ENCODE measurements at places on chromosomes 7 and 10.

GRCh38 chr10:27258838-27259812 is 18.5 kb upstream of the ACBD5 start:
- no peak for DNase-seq

DNA sequence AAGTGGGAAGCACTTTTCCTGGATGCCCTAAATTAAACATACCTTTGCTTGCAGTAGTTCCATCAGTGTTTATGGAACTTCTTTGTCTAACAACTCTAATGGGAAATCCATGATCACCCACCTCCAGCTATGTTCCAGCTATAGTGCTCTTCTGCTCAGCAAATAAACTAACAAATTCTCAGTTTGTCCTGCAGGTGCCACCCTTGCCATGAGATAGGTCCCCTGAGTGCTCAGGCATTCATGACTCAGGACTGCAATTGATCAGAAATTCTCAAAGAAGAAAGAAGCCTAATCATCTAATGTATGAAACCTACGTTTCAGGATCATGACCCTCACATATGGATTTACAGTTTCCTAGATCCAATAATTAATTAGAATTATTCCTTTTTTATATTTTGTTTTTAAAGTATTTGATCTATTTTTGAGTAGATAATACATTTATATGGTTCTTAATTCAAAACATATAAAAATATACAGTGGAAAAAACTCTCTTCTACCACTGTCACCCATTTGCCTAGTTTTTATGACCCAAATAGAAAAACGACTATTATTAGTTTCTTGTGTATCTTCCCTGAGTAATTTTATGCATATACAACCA is 48.7 kb upstream of the DYNC1I1 start:
- peak; percentile 31 for DNase-seq

- DNase-seq, result no peak
Observed at GRCh38 chr10:7407368-7408290, 3.2 kb downstream of the SFMBT2 start.

DNA sequence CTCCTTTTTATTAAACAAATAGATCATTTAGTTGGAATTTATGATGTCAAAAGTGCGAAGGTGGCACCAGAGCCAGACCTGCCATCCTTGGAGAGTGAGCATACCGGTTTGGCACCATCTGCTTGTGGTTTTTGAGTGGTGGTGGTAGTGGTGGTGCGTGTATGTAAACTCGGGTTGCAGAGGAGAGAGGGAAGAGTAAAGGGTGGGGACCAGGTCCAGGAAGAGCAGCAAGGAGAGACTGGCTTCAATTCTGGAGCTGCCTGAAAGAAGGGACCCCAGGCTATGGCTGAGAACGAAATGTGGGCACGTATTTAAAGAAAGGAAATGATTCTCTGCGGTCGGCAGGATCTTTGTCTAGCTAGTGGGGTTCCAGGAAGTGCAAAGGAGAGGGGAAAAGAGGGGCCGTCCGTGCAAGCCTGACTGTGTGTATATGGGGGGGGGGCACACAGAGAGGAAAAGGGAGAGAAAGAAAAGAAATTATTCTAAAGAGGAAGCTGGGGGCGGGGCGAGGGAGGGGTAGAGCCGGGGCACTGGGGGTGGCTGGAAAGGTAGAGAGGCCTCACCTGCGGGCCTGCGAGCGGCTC is 448 bp upstream of the GOLGA7B start:
- no peak for DNase-seq

- no peak for DNase-seq
Observed at GRCh38 chr7:37290731-37291130, 157.9 kb downstream of the ELMO1 start.

DNA sequence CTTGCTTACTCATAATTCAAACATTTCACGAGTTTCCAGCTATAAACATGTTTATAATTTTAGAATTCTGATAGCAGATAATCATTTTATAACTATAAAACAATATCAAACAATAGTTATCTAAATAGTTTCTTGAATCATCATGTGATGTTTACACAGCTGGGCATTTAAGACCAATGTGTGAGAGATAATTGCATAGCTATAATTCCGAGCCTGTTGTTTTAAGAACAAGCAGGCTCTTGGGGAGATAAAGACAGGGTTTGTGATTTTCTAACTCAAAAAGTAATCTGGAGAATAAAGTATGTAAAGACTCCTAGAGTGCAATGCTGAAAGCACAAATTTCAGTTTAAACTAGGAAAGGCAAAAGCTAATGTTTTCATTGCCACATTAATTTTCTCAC is 331.2 kb downstream of the LRRTM3 start:
- no peak for DNase-seq

- DNase-seq, result no peak
Observed at GRCh38 chr10:58579011-58579655, 66.5 kb downstream of the BICC1 start.

DNA sequence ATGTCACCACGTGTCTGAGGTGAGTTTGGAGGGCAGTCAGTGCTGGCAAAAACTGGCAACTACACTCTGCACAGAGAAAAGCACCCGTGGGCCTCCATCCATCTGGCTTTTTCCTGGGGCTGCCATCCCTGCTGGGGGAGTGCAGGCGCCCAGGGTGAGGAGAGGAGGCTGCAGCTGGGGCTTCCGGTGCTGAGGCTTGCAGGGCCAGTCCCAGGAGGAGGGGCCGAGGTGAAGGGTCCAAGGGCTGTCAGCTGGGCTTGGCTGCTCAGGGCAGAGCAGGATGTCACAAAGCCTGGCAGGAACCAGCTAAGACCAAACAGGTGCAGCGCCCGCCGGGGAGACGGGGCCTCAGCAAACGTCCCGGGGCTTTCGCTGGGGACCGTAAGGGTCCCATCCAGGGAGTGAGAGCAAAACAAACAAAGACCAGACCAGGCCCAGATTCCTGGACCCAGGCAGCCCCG is 77.2 kb downstream of the CFAP46 start:
- no peak for DNase-seq

GRCh38 chr10:131683941-131684340 is 216.9 kb upstream of the PPP2R2D start:
- no peak for DNase-seq

DNA sequence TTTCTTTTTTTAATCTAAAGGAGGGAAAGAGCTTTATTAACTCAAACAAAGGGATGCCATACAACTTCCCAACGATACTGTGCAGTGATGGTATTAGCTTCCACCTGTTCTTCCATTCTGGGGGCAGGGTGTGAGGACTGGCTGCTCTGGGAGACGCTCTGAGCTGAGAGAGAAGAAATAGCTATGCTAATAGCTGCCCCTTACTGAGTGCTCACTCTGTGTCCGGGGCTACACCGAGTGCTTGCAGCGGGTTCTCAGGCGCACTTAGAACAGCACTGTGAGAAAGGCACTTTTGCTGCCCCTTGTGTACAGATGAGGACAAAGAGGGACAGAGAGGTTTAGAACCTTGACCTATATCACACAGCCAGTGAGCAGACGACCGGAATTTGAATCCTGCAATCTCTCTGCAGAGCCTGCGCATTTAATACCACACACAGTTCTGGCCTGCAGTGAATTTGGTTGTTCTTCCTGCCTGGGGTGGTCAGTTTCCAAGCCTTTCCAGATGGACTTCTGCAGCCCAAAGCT is 142.2 kb downstream of the PLPP4 start:
- no peak for DNase-seq

DNA sequence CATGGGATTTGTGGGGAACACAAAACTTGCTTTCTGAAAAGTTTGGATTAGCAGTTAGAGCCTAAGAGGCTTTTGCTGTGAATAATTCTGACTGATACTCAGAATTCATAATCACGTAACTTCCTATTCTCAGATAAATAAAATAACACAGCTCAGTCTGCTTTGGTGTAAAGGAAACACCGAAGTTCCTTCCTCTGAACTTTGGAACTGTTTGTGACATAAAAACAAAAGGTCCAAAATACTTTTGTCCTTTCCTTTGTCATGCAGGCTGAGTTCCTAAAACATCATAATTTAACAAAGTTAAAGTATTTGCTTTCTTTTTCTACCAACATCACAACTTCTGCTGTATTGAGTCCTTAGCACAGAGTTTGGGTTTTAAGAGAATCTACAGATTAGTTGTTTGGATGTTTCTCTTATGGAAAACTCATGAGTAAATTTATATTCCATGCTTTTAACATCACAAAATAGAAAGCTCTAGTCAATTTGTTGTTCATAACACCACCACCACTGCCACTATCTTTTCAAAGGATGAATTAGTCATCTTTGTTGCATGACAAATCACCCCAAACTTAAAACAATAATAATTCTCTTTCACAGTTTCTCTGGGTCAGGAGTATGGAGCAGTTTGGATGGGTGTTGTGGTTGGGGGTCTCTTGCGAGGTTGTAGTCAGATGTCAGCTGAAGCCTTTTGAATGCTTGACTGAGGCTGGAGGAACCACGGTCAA is 123.4 kb downstream of the REEP3 start:
- DNase-seq, result peak; percentile 12

DNA sequence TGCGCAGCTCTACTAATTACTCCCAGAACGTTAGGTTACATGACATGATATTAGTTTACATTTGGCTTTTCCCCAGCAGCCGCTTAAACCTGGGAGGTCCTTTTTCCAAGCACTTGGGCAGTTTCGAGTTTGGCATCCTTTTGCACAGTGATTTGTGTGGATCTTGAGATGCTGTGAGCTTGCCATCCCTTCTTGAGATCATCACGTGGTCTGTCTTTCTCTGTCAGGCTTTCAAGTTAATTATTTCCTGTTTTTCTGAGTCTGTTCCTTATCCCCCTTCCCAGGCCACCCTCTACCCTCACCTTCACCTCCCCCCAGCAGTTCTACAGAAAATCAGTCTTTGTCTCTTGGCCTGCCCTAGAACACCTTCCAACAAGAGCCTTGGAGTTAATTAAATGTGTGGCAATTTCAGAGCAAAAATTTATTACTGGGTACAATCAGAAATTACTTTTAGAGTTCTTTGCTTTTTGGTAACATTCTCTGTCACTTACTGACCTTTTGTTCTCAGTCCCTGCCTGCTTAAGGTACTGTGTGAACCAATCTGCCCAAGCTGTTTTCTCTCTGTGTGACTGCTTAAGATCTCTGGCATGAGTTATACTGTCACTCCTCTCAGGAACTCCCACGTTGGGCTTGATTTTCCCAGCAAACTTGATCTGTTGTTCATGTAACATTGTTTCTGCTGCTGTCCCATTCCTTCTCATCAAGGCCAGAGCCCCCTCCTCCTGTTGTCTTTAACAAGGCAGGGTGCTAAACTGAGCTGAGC is 3.1 kb upstream of the SLF2 start:
- no peak for DNase-seq

DNA sequence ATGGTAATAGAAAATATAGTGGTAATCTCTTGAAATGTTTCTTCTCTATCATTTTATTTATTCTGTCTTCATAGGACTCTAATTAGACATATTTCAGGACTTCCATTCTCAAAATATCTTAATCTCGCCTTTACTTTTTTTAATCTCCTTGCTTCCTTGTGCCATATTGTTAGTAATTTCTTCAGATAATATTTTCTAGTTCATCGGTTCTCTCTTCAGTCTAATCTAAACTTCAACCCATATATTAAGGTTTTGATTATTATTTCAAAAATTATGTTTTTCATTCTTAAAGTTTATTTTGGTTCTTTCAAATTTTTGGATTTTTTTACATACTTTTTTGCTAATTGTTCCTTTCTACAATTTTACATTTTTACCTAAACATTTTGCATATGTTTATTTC is 237.9 kb upstream of the DGKB start:
- no peak for DNase-seq

DNA sequence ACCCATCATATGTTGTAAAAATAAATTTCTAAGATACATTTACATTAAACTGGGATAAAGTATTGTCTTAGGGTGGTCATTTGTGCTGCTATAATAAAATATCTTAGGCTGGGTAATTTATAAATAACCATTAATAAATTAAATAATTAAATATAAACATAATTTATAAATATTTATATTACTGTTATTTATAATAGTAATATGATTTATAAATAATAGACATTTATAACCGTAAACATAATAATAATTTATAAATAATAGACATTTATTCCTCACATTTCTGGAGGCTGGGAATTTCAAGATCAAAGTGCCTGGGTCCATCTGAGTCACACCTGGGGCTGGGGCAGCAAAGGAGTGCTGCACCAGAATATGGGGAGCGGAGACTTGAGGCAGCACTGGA is 31.1 kb downstream of the ZWINT start:
- no peak for DNase-seq

DNA sequence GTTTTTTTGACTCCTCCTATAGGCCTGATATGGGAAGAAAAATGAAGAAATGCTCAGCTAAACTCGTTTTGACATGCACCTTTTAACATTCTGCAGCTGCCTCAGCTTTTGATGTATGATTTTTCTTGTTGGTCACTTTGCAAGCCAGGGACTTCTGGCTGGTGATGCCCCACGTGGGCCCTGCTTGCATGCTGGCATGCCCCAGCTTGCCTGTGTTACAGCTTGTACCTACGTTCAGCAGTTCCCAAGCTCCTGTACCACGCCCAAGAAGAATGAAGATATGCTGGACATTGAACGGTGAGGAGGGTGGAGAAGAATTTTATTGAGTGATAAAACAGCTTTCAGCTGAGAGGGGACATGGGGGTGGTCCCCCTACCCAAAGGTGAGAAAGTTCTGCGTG is 245.6 kb upstream of the FZD8 start:
- no peak for DNase-seq

DNA sequence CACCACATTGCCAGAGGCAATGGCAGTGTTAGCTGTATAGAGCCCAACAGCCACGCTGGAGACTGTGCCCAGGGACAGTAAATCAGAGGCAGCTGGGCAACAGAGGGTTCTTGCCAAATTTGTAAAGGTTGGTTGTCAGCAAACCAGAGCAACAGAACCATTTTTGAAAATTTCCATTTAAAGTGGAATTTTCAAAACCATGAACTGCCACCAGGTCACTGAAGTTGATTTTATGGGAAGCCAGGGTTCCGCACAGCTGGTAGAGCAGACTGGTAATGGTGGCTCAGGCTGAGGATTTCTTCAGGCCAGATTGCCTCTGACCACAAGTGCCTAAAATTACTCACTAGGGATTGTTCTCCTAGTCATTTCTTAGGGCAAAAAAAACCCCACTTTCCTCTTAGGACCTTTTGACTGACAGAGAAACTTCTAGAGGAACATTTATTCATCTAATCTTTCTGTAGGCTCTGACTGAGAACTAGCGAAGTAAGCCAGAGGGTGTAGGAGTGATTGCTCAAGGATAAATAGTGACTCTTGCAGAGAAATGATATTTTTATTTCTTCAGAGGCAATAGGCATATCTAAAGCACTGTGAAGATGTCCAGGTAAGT is 342.4 kb downstream of the BBS9 start:
- no peak for DNase-seq

- DNase-seq, result no peak
Observed at GRCh38 chr10:110668443-110668842, 24.3 kb downstream of the RBM20 start.

GRCh38 chr7:142855114-142855743 is 353 bp downstream of the EPHB6 start:
- DNase-seq, result no peak
